Fibroblast of pulmonary artery (primary cell): ENCODE measurements at places on chromosomes 5 and 9.
A peak's percentile ranks its signal among the peaks of the same experiment; 100 is the strongest.

DNA sequence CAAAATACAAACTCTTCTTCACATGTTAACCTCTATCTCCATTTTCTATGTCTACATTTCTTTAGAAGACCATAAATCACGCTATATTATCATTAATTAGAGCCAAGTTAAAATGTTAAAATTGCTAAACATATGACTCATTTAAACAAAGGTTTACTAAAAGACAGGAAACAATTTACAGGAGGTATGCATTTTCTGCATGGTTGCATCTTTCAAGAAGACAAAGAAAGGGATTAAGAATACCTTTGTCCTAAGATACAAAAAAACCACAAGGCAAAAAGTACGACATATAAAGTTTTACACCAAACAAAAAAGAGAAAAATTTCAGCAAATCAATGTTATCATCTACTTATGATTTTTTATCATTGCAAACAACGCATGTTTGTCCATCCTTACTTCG lies 324.4 kb downstream of the PDE4D start:
- DNase-seq = no peak

- DNase-seq = peak; percentile 83
These were observed 77.0 kb downstream of the DCP2 start for GRCh38 chr5:113053511-113053995.

DNA sequence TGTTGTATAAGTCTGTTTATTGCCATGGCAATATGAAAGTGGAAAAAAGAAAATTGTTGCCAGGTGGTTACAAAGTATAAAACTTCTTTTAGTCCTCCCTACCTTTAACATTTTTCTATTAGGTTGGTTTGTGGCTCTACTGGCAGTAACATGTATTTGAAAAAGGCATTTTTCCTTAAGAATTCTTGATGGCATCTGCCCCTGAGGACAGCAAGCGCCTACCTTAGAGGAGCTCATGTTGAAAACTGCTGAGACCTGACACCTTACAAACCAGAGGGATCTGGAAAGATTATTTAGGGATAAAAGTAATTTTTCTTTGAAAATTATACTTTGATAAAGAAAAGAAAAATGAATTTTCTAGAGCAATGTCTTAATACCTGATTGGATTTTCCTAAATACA lies 208.1 kb downstream of the CAVIN4 start:
- no peak for DNase-seq

GRCh38 chr5:36528588-36528987 lies 77.8 kb upstream of the SLC1A3 start:
- no peak for DNase-seq

DNA sequence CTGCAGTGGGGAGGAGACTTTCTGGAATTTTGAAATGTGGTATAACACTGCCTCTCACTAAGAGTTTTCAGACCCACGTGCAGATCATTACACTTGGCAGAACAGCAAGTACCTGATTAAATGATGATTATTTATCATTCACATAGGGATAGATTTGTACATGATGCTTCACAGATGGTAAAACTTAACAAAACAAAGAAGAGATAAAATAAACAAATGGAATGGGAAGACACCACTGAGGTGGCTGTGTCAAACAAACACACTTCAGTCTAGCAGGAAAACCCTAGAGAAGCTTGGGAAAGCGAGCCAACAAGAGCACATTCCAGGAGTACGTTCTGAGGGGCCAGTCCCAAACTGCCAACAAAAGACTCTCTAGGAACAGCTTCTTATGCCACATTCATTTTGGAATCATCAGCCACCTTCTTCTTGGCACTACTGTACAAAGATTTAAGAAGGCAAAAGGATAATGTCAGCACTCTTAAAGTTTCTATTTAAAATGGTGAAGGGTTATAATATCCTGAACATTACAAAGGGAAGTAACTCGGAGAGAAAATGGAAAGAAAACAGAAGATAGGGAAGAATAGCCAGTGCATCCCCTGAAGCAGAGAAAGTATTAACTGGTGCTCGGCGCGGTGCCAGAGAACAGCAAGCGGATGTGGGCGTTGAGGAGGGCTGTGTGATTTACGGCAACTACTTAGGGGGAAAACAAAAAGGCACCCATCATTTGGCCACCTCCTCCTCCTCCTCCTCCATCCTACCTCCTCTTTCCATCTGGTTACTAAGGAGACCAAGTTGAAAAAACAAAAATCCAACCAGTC lies 1.6 kb downstream of the MED27 start:
- DNase-seq = peak; percentile 72

- DNase-seq = no peak
These were observed 148.2 kb downstream of the TLE4 start for GRCh38 chr9:79719989-79720388.

- DNase-seq = peak; percentile 65
These were observed 45.2 kb downstream of the RNF130 start for GRCh38 chr5:180026320-180026719.

- no peak for DNase-seq
These were observed 3.4 kb downstream of the VCAN start for GRCh38 chr5:83474991-83475390.

DNA sequence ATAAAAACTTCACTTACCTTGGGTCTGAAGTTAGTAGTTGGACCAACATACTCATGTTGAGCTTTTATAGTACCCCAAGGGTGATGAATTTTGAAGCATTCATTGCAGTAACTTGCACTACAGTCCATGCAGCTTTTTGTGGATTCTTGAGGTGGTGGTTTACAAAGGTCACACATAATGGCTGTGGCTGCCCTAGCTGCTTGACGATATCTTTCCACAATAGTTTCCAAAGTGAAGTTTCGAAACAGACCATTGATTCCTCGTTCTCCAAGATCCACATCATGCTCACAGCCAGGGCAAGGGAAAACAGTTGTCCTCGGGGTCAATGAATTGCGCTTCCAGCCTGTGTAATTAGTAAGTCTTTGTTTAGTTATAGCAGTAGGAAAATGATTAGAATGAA lies 22.7 kb downstream of the TRIM36 start:
- no peak for DNase-seq

GRCh38 chr5:167720676-167721260 lies 570.7 kb upstream of the WWC1 start:
- DNase-seq = peak; percentile 31

DNA sequence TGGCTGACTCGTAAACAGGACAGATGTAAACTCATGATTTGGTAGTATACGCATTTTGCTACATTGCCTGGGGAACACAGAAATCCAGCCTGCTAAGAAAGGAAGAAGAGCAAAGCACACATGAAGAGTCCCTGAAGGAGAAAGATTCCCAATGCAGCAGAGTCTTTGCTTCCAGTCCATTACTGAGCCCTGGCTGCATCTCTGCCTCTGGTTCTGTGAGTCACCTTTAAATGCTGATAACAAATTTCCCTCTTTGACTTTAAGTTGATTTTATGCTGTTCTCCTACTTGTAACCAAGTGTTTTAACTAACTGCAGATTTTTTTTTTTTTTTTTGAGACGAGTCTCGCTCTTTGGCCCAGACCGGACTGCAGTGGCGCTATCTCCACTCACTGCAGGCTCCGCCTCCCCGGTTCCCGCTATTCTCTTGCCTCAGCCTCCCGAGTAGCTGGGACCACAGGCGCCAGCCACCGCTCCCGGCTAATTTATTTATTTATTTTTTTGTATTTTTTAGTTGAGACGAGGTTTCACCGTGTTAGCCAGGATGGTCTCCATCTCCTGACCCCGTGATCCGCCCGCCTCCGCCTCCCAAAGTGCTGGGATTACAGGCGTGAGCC lies 8.5 kb upstream of the PRXL2C start:
- peak; percentile 21 for DNase-seq
